ENCODE measurements at places on chromosomes 12 and 14. TPM values are rescaled to one million over a fixed set of nuclear protein-coding genes. Genes with fewer than 3 reads are reported as not detected.

GRCh38 chr12:95815632-95816212 lies 25.2 kb upstream of the NTN4 start:
- no peak for DNase-seq

GRCh38 chr12:98259693-98260092 lies 255.7 kb upstream of the TMPO start:
- no peak for DNase-seq

GRCh38 chr12:41604830-41605229 lies 416.7 kb downstream of the PDZRN4 start:
- no peak for DNase-seq

DNA sequence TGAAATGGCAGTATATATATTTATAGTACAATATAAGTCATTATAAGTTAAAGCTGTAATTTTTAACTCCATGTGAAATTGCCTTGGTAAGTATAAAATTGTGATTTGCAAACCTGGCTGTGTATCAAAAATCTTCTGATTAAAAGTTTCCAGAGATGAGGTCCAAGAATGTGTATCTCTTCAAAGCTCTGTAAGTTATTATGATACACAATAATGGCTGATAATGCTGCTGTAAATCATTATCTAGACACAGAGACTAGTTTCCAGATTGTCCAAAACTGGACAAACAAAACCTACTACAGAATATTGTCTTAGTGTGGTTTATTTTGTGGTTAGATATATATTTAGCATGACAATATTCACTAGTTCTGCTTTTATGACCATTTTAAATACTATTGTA lies 514.8 kb downstream of the SLC6A15 start:
- DNase-seq, result peak; percentile 10

DNA sequence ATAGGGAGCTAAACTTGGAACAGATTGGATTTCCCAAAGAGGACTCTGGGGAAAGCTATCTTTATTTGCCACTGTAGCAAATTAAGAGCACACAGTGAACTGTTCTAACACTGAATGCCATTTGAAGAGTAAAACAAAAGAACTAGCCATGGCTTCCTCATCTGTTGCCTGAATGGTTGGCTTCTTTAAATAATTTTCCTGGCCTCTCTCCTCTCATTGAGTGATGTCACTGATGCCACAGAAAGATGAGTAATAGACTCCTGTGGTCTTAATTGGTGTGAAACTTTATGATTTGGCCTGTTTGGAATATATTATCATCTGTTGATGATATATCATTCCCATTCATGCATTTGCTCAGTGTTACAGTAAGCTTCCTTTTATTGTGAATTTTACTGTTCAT lies 42.5 kb downstream of the WDR20 start:
- no peak for DNase-seq

- DNase-seq, result no peak
These were observed 74.1 kb downstream of the PITPNM2 start for GRCh38 chr12:123076604-123077297.

GRCh38 chr12:122150127-122150681 lies 23.8 kb downstream of the IL31 start:
- DNase-seq, result no peak

GRCh38 chr12:105120551-105120950 lies 13.0 kb downstream of the WASHC4 start:
- no peak for DNase-seq

DNA sequence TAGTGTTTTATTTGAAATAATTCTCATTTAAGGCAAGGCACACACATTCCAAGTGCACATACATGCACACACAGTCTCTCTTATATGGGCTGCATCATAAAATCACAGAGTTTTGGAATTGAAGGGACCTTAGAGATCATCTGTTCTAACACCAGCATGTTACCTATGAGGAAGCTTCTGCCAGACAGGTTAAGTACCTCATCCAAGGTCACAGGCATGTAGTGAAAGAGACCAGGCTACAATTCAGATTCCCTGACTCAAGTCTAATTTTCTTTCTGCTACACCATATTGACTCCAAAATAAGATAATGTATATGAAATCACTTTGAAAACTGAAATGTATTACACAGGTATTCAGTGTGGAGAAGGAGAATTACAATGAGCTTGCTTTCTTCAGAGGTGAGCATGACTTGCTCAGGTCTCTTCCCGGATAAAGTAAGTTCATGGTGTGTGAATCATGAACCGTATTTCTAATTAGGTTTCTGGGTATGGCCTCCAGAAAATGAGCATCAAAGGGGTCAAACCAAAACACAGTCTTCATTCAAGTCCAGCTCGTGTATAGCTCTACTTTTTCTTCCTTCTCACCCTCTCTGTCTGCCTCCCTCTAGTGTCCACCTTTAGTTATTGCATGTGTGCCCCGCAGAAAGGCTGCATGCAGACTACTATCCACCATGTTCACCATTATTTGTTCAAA lies 411.9 kb downstream of the FUT8 start:
- no peak for DNase-seq

DNA sequence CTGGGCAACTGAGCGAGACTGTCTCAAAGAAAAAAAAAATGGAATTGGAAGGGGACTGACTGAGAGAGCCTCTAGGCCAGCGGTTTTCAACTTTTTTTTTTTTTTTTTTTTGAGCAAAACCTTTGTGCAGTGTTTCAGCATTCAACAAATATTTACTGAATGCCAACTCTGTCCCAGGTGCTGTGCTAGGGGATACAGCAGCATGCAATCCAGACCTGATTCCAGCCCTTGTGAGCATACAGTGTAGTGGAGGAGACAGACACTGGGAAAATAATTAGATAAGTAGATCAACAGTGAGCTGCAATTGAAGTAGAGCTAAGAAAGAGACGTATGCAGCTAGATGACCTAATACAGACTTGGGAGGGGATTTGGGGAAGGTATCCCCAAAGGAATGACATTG lies 23.8 kb upstream of the LTBP2 start:
- no peak for DNase-seq

DNA sequence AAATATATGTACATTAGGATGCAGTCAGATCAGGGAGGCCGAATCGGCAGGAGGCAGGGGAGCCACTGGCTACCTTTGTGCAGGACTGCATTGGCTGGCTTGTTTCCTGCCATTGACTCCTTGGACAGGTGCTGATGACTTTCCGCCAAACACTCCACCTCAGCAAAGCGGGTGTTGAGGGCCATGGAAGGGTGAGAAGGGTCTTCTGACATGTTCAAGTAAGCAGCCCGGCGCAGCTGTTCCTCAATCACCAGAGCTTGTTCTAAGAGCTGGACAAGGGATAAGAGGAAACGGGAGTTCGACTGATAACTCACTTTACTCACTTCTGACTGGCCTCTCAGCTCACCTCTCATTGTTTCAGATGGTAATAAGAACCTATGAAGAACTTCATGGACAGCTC lies 4.9 kb upstream of the NOP2 start:
- no peak for DNase-seq

- no peak for DNase-seq
These were observed 50.6 kb upstream of the PTGR2 start for GRCh38 chr14:73800970-73801515.

GRCh38 chr12:56839915-56840325 lies 76.8 kb downstream of the HSD17B6 start:
- DNase-seq, result no peak

DNA sequence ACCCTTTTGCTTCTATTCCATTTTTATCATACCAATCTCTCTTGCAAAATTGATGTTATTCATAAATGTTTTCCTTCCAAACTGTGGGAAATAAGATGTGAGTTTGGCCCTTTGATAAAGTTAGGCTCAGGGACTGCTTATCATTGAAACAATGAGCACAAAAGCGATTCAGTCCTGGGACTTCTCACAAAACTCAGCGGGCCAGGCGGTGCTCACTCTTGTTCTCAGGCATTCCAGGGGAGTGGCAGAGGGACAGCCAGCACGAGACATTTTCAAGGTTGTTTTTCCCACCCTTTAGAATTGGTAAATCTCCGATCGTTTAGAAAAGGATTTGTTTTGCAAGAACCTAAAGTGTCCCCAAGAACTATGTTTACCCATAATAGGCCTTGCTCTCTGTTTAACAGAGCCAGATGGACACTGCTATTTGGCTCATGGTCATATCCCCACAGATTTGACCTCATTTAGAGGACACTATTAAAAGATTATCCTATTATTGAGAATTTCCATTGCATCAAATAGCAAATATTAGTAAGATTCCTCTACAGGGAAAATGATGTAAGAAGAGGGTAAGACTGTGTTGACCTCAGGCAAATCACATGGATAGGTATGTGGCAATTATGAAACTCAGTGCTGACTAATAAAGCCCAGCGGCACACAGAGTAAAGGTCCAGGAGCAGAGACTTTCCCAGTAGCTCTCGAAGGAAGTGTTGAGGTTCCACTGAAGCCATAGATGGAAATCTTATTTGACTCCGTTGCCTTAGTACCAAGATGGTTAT lies 102.7 kb upstream of the USP44 start:
- DNase-seq, result no peak

- DNase-seq, result no peak
These were observed 198.6 kb downstream of the BCL11B start for GRCh38 chr14:99073431-99073830.

- no peak for DNase-seq
These were observed 8.2 kb downstream of the PDE6H start for GRCh38 chr12:14981049-14981448.

DNA sequence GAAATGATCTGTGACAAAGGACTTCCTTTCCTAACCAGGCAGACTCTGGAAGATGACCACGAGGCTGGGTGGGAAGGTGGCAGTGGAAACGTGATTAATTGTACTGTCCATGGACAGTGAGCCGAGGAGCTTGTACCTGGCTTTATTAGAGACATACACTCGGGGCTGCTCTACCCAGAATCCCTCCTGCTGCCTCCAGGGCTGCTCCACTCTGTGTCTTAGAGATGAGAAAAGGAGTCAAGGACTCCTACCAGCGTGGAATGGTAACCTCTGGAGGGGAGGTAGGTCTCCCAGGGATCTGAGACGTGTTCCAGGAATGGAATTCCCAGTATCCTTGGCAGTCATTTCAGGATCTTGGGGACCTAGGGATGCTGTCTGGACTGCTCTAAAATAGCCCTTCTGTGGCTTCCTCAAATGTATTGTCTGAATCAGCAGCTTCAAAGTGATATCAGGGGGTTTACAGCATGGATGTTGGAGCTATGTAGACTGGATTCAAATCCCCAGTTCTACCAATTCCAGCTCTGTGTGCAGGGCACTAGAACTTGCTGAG lies 237.8 kb downstream of the CACNA1C start:
- no peak for DNase-seq

DNA sequence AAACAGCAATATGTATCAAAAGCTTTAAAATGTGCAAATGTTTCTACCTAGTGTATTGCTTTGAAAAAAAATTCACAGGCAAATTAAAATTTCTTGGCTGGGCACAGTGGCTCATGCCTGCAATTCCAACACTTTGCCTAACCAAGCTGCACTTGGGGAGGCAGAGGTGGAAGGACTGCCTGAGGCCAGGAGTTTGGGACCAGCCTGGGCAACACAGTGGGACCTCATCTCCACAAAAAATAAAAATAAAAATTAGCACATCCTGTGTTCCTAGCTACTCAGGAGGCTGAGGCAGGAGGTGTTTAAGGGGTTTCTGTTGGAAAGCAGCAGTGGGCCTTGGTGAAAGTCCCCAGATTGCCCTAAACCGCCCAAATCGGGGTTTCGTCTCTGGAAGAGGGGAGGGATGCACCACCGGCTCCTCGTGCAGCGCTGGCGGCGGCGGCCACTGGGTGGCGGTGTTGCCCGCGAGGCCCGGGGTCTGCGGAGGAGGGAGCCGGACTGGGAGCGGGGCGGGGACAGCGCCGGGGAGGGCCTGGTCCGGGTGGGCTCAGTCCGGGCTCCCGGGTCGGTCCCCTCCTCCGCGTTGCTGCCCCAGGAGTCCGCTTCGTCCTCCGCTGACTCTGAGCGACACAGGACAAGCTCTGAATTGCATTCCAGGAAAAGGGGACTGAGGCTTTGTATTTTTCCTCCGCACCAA lies 265.6 kb downstream of the AACS start:
- DNase-seq, result peak; percentile 45

DNA sequence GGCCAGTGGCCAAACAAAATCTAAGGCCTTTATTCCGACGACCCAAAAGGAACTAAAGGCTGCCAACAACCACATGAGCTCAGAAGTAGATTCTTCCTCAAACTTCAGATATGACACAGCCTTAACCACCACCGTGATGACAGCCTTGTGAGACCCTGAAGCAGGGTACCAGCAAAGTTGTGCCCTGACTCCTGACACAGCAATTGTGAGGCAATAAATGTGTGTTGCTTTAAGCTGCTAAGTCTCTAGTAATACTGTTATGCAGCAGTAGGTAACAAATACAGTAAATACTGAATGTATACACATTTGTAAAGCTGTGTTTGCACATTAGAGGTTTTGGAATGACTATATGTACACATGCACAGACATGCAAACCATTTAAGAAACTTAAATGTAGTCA lies 10.7 kb upstream of the SLC6A13 start:
- DNase-seq, result no peak

DNA sequence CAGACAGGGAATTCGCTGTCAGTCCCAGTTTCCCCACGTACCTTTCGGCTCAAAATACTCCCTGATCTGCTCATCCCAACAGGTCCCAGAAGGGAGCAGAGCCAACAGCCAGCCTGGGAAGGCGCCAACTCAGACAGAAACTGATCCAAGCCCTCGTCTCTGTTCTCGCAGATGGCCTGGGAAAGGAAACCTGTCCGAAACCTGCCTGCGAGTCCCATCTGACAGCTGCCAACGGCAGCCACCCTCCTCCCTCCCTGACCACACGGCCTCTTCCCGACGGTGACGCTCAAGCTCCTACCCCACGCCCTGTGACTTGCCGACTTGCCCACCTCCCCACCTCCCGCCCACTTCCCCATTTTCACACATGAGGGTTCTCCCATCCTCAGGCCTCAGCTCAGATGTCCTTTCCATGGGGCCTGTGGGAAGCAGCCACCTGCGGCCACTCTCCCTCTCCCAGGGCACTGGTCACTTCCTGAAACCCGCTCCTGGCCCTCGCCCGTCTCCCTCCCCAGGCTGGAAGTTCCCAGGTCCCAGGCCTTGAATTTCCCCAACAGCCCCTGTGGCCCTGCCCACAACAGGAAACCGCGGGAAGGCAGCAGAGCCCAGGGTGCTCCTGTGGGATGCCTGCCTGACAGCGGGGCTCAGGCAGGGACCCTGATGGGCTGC lies 60.9 kb upstream of the FBRSL1 start:
- DNase-seq, result no peak

The CAPZA3 gene
- polyA plus RNA-seq, result 0.37 TPM

The RGS6 gene
- 1.4 TPM for polyA plus RNA-seq

The AHNAK2 gene
- polyA plus RNA-seq, result 2.5 TPM

The DLK1 gene
- 13.9 TPM for polyA plus RNA-seq

The AMN gene
- polyA plus RNA-seq, result 19.9 TPM

The POTEG gene
- not detected for polyA plus RNA-seq

The MEG3 gene
- 138 TPM for polyA plus RNA-seq

The ADGRD1 gene
- 12.8 TPM for polyA plus RNA-seq

The REC8 gene
- 76.7 TPM for polyA plus RNA-seq

The ITGB7 gene
- 2.3 TPM for polyA plus RNA-seq

The KERA gene
- polyA plus RNA-seq, result not detected

The CCDC196 gene
- polyA plus RNA-seq, result 0.42 TPM

The TAS2R8 gene
- not detected for polyA plus RNA-seq

The CLEC1B gene
- 1.4 TPM for polyA plus RNA-seq

The C1R gene
- 56.1 TPM for polyA plus RNA-seq

The NEK9 gene
- polyA plus RNA-seq, result 129 TPM

The A2M gene
- polyA plus RNA-seq, result 172 TPM
